ENCODE measurements at places on chromosomes 6 and 20.

GRCh38 chr6:23672737-23673136 is 453.3 kb upstream of the NRSN1 start:
- no peak for DNase-seq

GRCh38 chr6:38420207-38420606 is 219.5 kb downstream of the BTBD9 start:
- no peak for DNase-seq

- DNase-seq, result no peak
These were observed 998.0 kb upstream of the GJE1 start for GRCh38 chr6:141134723-141135122.

DNA sequence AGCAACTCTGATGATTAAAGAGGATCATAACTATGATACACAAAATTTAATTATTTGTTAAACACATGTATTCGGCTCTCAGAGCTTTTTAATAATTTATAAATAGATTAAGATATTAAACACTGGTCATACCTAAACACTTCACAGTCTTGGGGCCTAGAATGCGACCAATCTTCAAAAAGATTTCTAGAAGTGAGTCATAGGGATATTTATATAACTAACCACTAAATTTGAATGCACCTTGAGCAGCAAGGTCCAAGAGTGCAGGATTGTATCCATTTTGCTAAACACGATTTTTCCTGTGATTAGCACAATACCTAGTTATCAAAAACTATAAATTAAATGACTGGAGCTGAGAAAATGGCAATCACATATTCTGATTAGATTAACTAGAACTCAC is 709.3 kb downstream of the EPHA7 start:
- no peak for DNase-seq

DNA sequence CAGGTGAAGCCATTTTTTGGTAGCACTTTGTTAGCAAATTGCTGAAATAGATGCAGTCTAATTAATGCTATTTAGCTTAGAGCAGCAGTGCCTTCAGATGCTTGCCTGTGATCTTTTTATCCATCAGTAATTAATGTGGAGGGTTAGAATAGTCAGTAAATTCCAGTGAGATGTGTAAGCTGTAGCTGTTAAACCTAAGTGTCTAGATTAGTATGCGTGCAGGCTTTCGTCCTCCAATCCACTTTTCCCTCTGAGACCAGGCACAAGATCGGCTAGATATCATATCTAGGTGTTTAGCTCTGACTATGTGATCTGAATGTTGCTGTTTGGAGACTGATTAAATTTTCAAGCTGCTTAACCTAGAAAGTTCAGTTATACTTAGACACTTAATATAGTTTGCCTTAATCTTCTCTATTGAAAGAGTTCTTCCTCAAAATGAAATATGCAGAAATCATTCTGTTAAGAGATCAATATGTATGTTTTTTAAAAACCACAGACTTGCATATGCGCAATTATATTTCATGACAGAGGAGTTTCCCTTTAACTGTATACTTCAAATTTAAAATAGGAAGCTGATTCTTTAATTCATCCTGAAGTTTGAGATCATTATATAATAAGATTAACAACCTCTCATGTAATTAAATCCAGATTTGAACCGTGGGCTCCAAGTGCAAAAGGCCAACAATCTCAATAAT is 41.2 kb downstream of the XRN2 start:
- DNase-seq, result no peak

GRCh38 chr6:147395158-147395557 is 113.3 kb upstream of the SAMD5 start:
- no peak for DNase-seq

- no peak for DNase-seq
These were observed 434.0 kb upstream of the SULF2 start for GRCh38 chr20:48219306-48219705.

DNA sequence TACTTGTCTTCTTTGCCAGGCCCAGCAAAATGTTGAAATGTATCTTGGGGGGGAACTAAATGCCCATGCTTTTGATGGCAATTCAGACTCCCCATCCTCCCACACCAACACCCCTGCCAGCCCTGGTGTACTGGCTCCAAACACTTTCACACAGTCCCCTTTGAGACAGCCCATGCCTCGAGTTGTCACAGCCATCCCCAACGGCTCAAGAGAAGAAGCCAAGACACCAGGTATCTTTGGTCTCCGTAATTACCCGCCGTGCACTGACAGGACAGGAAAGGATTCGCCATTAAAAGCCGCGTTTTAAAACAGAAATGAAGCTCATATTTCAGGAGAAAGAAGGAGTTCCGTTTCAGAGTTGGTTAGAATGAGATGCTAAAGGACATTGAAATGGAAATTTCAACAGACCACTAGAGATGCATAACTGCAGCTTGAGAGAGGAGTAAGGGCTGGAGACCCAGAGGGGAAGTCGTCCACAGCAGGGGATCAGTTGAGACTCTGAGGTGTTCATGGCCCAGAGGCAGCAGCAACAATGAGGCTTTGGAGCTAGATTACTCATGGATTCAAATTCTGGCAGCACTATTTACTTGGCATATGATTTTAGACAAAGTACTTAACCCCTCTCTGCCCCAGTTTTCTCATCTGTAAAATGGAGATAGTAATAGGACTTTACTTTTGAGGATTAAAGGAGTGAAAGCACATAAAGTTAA is 63.5 kb upstream of the ADGRF1 start:
- DNase-seq, result no peak
